ENCODE measurements at places on chromosomes 7 and 10.

GRCh38 chr7:115124409-115124939, 202.6 kb downstream of the MDFIC start:
- DNase-seq = no peak

GRCh38 chr7:106604303-106604924, 56.5 kb downstream of the CCDC71L start:
- DNase-seq = peak; percentile 28

- no peak for DNase-seq
Observed at GRCh38 chr10:112258407-112258806, 24.8 kb upstream of the TECTB start.

DNA sequence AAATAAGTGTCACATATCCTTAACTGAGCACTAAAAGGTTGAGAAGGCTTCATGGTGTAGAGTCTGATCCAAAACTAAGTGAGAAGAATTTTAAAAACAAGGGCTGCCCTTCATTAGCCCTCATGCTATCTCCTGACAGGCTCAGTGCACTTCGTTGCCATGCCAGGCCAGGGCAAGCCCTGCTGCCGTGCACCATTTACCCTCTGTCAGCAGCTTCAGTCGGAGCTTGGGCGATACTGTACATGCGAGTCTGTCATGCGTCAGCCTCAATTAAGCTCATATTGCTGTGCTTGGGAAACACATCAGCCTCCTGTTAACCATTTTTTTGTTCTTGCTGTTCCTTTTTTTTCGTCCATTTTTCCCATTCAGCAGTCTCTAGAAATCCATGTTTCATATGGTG, 166.6 kb downstream of the VTI1A start:
- no peak for DNase-seq

GRCh38 chr7:102155821-102156441, 130.7 kb upstream of the SH2B2 start:
- DNase-seq = no peak
